ENCODE measurements at places on chromosomes 7 and 10.

DNA sequence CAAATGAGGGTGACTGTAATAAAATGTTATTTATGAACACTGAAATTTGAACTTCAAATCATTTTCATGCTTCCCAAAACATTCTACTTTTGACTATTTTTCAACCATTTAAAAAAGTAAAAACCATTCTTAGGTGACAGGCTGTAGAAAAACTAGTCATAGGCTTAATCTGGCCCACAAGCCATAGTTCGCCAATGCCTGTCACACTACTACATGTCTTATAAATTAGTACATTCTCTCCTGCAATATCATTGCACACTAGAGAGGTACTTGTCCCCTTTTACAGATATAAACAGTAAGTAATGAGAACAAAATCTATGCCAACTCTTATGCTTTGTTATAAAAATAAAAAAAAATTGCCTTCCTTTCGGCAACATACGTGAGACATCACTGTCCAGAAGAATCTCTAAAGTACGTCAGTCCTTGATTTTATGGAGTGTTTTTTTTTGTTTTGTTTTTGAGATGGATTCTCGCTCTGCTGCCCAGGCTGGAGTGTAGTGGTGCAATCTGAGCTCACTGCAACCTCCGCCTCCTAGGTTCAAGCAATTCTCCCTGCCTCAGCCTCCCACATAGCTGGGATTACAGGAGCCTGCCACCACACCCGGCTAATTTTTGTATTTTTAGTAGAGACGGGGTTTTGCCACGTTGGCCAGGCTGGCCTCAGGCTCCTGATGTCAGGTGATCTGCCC is 23.2 kb downstream of the UPF2 start:
- DNase-seq, result no peak

GRCh38 chr10:84140036-84140379 is 699 bp downstream of the GHITM start:
- no peak for DNase-seq

- no peak for DNase-seq
Measured at GRCh38 chr10:70843776-70844489, 28.2 kb downstream of the SGPL1 start.

- DNase-seq, result no peak
Measured at GRCh38 chr10:28975891-28976531, 298.7 kb downstream of the BAMBI start.

GRCh38 chr7:113918946-113919345 is at the start of gene PPP1R3A:
Gene PPP1R3A (minus strand): TSS chr7:113919009. CDS start chr7:113918996, 13 bp downstream.
- DNase-seq, result peak; percentile 38

DNA sequence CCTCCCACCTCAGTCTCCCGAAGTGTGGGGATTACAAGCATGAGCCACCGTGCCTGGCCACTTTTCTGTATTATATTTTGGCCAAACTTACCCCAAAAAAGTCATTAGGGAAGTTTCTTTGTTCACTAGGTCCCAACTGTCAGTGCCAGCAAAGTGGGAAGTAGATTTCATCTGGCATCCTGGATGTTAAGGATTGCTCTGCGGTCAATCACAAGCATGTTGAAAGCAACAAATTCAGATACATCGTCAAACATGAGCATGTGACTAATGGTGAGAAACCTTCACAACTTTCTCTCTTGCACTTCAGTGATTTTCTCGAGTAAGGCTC is 14.3 kb upstream of the LRRC17 start:
- no peak for DNase-seq

DNA sequence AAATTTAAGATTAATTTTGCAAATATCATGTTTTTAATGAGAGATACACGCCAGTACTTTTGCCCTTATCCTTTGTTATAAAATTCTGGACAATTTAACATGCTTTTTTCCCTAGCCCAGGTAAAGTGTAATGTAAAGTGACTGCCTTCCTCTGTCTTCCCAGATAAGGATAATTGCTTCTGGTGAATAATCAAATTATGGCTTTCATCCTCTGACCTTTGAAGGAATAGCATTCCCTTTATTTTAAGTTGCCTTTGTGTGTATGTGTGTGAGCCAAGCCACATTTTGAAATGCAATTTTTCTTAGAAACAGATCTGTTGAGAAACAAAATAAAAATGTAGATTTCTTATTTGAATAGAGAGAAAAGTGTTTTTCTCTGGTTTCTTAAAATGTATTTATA is 107.5 kb downstream of the ADAM22 start:
- DNase-seq, result no peak

DNA sequence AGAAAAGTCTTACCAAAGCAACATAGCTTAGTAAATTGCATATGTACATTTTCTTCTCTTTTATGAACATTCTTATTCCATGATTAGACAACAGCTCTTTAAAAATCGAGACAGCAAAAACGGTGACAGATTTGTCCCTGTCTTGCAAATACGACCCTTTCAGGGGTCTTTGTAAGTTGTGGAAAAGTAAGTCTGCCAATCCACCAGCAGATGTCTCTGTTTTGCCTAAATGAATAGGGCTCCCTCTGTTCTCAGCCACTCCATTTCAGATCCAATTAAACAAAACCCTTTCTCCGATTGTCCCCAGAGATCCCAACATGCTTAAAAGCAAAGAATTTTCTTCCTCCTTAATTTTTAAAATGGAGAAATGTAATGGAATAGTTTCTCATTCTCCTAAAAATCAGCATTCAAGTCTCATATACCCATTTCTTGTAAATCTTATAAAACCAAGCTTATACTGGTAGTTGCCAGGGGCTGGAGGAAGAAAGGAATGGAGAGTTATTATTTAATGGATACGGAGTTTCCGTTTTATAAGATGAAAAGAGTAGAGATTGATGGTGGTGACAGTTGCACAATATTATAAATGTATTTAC is 61.0 kb upstream of the NFE2L3 start:
- DNase-seq, result peak; percentile 77

GRCh38 chr7:94509887-94510581 is 425 bp downstream of the CASD1 start:
- peak; percentile 72 for DNase-seq

DNA sequence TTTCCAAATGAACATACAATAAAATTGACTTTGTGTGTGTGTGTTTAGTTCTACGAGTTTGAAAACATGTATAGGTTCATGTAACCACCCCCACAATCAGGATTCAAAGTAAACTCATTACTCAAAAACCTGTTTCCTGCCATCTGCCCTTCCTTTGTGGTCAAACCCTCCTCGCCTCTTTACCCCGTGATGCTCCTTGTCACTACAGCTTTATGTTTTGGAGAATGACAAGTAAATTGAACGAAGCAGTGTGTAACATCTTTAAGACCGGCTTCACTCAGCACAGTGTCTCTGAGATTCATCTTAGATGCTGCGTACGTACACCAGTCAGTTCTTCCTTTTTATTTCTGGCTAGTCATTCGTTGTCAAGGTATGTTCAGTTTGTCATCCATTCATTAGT is 54.6 kb upstream of the MKI67 start:
- no peak for DNase-seq

- no peak for DNase-seq
Measured at GRCh38 chr10:10917031-10917430, 100.6 kb upstream of the CELF2 start.

DNA sequence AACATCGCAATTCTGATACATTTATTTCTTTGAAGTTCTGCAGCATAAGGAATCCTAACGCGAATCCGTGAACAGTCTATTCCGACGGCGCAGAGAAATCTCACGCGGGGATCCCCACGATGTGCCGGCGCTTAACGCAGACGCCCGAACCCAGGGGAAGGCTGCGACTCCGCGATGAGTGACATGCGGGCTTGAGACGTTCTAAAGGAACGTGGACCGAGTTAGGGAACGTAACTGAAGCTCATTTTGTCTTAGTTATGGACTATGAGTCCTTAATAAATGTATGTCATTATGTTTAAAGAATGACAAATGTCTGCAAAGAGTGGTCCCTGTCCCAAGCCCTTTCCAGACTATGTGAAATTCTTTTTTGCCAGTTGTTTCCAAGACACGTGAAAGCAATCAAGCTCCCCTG is 995 bp upstream of the PARD3 start:
- no peak for DNase-seq

DNA sequence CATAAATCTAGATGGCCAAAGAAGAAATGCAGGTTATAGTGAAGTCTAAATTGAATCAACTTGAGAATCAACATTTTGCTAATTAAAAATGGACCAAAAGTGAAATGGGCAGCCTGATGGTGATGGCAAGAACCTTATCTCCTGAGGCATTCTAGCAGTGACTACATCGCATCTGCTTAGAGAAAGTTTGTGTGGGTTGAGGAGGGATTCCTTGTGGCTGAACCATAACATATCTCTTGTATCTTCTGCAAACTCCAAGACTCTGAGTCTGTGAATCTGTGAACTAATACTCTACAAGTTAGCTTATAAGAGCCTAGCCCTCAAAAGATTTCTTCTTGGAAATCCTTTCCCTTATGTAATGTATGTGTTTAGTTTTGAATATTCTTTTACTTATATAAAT is 85.6 kb downstream of the PRKG1 start:
- DNase-seq, result no peak

- no peak for DNase-seq
Measured at GRCh38 chr10:132465193-132465888, 68.3 kb downstream of the PWWP2B start.

DNA sequence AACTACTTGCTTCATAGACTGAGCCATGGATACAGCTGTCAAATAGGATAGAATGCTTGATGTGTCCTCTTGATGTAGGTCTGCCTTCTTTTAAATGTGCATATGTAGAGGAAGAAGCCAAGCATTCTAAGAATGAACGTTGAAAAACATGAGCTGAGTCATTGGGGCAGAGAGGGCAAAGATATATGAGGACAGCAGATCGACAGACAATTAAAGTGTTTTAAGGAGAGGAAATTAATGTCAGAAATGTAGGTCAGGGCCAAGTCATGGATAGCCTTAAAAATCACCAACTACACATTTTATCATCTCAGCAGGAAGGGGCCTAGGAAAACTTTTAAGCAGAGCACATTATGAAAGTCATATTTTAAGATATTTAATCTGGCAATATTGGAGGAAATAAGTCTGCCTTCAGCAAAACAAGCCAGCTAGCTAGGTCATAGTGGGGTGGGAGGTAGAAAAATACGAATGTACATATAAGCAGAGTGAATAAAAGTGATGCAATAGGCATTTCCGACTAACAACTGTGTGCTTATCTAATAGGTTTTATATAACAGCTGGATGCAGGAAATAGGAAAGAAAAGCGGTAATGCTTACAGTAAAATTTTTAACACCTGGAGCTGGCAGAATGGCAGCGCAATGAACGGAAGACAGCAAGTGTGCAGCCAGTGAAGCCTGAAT is 638.3 kb upstream of the TPK1 start:
- DNase-seq, result no peak

- no peak for DNase-seq
Measured at GRCh38 chr10:27169849-27170248, 14.7 kb downstream of the MASTL start.

- DNase-seq, result no peak
Measured at GRCh38 chr7:155973451-155973997, 161.3 kb upstream of the SHH start.

DNA sequence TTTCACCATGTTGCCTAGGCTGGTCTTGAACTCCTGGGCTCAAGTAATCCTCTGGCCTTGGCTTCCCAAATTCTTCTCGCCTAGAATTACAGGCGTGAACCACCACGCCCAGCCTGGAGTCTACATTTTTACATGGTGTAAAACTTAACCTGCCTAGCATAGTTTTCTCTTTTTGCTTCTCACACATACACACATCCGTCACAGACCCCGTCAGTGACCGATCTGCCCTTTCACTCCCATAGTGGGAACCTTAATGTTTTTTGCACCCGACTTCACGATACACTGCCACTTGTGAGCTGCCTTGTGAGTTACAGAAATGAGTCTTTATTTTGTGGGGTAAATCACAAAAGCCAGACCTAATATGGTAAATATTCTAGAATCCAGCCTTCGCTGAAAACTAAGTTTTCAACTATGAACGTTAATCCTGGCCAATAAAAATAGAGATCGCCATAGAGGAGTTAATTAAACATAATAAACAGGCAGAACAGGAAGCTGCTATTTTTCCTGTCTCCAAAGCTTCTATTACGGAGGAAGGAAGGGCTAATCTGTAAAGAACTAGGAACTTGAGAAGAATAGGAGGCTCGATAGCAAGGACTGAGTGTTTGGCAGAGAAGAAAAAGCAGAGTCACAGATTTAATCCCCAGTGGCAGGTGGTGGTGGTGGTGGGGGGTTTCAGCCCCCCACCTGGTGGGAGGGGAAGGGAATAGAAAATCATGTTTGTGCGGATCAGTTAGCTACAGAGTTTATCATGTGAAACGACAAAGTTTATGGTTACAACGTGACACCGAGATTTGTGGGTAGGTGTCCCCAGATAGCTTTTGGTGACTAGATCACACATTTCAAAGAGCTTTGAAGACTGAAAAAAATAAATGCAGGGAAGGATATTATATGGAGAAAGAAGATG is 14.7 kb upstream of the FAM171A1 start:
- peak; percentile 48 for DNase-seq

DNA sequence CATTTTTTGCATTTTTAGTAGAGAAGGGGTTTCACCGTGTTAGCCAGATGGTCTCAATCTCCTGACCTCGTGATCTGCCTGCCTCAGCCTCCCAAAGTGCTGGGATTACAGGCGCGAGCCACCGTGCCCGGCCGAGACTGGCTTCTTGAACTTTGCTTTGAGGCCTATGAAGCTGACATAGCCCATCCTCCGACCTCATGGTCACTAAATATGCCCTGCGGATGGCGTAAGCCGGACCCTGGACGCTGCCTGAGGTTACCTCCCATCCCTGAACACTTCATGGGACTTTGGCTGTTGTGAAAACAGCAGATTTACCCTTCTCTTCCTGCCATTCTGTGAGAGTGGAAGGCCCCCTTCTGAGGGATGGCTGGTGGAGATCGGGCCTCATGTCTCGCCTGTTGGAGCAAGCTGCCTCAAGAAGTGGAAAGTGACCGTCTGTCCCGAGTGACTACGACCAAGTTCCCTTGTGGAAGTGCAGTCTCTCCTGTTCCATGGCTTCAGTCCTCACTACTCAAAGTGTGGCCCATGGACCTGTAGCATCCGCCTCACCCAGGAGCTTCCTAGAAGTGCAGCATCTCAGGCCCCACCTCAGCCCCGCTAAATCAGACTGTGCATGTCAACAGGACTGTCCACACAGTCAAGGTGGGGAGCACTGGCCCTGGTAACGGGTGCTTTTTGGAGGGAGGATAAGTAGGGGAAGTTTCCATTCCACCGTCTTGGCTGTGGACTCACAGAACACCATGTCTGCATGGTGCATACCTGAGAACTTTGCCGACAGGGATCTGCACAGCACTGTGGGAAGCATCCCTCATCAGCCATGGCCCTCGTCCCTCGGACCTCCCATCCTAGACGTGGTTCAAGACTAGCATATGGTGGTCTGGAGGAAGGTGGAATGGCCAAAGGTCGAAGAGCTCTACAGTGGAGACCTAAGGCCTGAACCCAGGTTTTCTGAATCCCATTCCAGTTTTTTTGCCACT is 210.5 kb upstream of the SHH start:
- DNase-seq, result no peak
